ENCODE measurements at places on chromosomes 2 and 18. TPM values are rescaled to one million over a fixed set of nuclear protein-coding genes. Genes with fewer than 3 reads are reported as not detected.

ANKRD23 gene
- 22.3 TPM for total RNA-seq

STPG4 gene
- not detected for total RNA-seq

ACVR1C gene
- total RNA-seq, result 1.9 TPM

DNA sequence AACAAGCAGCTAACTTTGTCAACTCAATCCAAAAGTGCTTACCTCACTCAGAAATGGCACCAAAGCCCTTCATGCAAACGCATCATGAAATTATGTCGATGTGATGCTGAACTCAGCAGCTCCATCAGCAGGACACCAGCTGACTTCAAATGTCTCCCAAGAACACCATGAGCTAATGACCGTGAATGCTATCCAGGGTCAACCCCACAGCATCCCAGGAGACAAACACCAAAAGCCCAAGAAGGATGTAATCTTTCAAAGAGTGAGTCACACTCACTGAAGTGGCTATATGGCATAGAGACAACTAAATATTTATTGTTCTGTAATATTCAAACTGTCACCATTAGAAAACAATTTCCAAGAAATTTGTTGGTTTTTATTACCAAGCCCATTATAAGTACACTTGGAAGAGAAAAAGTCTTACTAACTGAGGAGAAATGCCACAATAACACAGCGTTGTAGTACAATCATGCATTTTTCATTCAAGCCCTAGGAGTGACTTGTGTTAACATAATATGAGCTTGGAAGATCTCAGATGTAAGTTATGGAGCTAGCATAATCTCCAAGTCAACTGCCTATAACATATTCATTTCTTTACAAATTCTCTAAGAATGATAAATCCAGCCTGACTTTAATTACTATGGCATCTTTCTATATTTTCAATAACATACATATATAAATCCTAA lies 165.0 kb upstream of the CCDC68 start:
- no peak overlapping the region for H3K4me3 ChIP-seq
- no peaks in the 10 kb centered on the region for H3K4me1 ChIP-seq
- no peaks in the 10 kb centered on the region for H3K36me3 ChIP-seq
- no peak for DNase-seq

DNA sequence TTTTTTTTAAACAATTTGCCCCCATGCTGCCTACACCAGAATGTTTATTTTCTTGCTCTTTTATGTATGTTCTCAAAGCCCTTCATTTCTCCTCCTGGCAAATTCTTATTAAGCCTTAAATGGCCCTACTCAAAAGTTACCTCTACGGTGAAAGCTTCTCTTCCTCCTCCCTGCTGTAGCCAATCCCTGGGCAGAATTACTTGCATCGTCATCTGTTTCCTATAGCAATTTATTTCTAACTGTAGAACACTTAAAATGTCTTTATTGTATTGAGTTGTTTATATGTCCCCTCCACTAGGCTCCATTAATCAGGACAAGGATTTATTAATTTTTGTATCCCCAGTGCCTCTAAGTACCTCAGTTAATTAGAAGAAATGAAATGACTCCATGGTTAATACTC lies 2.5 kb upstream of the RAD51AP2 start:
- H3K4me3 ChIP-seq, result no peak overlapping the region
- H3K27ac ChIP-seq, result no peak overlapping the region
- no peaks in the 10 kb centered on the region for H3K27me3 ChIP-seq

GRCh38 chr2:173943738-173944137 lies 21.4 kb downstream of the SP3 start:
- DNase-seq, result no peak
- peaks cover 55% of the 10 kb centered on the region for H3K4me1 ChIP-seq
- no peaks in the 10 kb centered on the region for H3K27me3 ChIP-seq
- no peak overlapping the region for H3K4me3 ChIP-seq
- H3K36me3 ChIP-seq, result no peaks in the 10 kb centered on the region
- H3K27ac ChIP-seq, result no peak overlapping the region

DNA sequence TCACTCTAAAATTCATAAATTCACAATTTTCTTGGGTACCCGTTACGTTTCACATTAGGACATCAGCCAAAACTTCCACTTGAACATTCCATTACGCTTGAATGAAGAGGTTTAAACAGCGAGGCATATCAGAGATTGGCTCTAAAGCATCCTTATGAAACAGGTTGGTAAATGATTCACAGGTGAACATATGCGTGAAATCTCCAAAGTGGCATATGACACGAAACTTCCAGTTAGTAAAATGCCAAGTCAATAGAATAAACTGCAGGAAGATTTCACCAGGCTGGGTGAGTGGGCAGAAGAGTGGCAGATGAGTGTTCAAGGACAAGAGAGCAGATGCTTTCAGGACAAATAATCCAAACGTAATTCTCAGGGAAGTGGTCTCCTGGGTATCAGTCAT lies 33.9 kb upstream of the GLS start:
- DNase-seq, result no peak
- H3K27me3 ChIP-seq, result no peaks in the 10 kb centered on the region
- no peak overlapping the region for H3K4me3 ChIP-seq

DNA sequence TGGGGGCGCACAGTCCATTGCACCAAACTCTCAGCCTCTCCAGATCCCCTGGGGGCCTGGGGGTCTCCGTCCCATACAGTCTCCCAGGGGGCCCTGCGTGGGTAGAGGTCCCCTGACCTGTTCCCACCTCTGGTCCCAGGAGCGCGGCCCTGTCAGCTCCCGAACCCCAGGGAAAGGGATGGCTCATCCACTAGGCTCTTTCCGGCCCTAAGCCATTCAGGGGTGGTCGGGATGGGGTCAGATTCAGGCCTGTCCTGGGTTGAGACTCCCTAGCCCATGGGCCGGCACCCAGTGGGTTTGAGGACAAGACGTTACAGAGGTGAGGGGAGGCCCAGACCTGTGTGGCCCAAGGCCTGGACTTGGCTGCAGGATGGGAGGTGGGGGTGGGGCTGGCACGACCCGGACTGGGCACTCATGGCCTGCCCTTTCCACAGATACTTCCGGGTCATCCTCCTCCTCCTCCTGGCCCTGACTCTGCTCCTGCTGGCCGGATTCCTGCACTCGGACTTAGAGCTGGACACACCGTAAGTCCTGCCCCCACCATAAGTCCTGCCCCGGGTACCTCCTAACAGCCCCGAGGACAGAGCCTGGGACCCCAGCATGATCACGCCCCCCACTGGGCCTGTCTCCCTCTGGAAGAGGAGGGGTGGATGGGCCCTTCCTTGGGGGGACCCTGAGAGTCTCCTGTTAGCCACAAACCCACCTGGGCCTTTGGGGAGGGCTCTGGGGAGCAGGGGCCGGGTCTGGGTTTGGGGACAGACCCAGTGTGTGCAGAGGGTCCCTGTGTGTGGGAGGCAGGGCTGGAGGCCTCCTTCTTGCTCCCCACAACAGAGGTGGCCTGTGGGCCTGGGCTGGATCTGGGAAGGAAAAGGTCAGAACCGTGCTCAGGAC lies 10.1 kb upstream of the NEU4 start:
- H3K36me3 ChIP-seq, result no peaks in the 10 kb centered on the region
- peaks cover 12% of the 10 kb centered on the region for H3K4me1 ChIP-seq
- H3K27ac ChIP-seq, result no peak overlapping the region
- no peak overlapping the region for H3K4me3 ChIP-seq

- no peaks in the 10 kb centered on the region for H3K4me1 ChIP-seq
- H3K36me3 ChIP-seq, result no peaks in the 10 kb centered on the region
- H3K4me3 ChIP-seq, result no peak overlapping the region
Observed at GRCh38 chr2:13791019-13791547, 841.4 kb upstream of the LRATD1 start.

DNA sequence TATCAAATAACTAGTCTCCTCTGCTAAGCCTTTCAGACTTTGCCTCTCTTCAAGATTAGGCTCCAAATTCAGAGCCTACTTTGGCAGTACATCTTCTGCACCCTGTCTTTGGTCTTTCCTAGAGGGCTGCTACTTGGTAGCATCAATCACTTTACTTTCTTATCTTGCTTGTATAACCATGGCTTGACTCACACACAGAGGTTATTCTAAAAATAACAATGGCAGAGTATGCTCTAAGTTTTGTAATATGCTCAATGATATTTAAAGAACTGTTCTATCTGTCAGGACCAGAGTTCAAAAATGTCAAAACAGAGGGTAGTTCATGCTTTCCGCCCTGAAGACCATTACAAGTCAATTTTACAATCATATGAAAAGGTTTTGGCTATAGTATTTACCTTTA lies 27.7 kb downstream of the THOC1 start:
- H3K27ac ChIP-seq, result no peak overlapping the region
- peaks cover 18% of the 10 kb centered on the region for H3K36me3 ChIP-seq
- no peak for DNase-seq
- H3K4me3 ChIP-seq, result no peak overlapping the region

DNA sequence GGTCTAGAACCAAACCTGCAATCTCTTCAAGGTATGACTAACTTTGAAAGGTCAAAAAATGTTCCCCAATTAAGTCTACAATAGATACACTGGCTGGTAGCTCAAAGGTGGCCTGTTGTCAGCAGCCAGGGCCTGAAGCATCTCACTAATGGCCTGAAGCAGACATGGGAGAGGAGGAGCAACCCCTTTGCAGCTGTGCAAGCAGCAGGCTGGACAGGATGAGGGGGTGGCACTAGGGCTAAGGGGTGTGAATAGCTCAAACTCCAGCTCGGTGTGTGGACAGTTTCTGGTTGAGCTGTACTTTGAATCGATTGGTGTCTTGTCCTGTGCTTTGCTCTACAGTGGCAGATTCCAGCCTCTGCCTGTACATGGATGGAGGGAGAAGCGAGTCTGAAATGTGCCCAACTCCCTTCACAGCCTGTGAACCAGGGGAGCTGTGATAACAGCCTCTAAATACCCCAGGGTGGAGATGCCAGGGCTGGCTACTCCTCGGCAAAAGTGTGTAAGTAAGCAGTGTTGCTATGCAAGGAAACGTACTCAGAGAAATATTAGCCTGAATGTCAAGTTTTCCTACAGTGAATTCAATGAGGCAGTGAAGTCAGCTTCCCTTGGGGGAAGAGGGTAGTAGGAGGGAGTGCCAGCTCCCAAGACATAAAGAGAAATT lies 34.7 kb upstream of the DTNB start:
- H3K36me3 ChIP-seq, result no peaks in the 10 kb centered on the region
- H3K4me3 ChIP-seq, result no peak overlapping the region
- DNase-seq, result peak; percentile 13
- H3K27me3 ChIP-seq, result no peaks in the 10 kb centered on the region
- H3K27ac ChIP-seq, result no peak overlapping the region
- no peaks in the 10 kb centered on the region for H3K4me1 ChIP-seq

Measured in suprapubic skin (tissue), 4 donors.